Activated CD4-positive, alpha-beta T cell treated with anti-CD3 and anti-CD28 coated beads, Interleukin-2, amount 50 U/mL, for 4 hours (primary cell): ENCODE measurements at places on chromosomes 6 and 20.

- no peak for DNase-seq
Measured at GRCh38 chr6:7204726-7205125, 97.0 kb downstream of the RREB1 start.

- no peak for DNase-seq
Measured at GRCh38 chr6:35469751-35470662, 1.8 kb downstream of the RPL10A start.

DNA sequence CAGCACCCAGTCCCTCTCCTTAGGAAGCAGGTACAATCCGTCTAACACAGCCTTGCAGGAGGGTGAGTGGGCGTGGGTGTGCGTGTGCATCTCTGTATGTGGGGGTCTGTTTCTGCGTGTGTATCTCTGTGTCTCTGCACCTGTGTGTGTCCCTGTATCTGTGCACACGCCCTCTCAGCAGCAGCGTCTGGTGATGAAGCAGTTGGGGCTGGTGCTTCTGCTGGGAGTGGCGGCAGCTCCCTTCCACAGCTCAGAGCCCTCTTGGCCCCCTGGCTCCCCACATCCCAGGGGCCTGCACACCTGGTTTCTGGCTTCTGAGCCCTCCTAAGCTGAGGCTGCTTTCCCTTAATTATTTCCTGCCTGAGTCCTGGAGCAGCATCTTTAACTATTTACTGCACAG lies 49.5 kb upstream of the CCDC167 start:
- DNase-seq, result no peak

- DNase-seq, result no peak
Measured at GRCh38 chr20:23087587-23088251, 1.6 kb upstream of the CD93 start.

DNA sequence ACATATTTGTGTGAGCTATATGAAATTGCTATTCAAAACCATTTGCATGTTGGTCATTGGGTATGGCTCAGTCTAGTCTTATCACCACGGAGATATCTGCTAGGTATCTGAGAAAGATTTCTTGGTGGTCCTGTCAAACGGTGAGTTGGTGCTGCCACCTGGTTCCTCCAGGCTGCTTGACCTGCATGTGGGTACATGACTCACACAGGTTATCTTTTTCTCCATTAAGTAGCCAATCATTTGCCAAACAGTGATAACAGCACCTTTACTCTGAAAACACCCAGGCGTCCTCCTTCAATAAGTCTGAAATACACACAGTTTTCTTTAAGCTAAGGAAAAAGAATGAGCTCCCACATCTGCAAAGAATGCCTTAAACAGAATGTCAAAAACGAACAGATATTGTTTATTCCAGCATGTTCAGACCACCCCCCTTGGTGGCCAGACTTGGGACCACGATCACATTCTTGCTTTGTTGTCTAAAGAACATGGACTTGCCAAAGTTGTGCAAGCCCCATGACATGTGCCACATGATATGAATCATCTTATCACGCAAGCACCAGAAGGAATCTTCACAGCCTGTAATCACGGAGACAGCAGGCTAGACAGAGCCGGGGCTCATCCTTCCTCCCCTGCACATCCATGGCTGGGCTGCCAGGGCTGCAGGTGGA lies 200.7 kb upstream of the THBS2 start:
- DNase-seq, result no peak

DNA sequence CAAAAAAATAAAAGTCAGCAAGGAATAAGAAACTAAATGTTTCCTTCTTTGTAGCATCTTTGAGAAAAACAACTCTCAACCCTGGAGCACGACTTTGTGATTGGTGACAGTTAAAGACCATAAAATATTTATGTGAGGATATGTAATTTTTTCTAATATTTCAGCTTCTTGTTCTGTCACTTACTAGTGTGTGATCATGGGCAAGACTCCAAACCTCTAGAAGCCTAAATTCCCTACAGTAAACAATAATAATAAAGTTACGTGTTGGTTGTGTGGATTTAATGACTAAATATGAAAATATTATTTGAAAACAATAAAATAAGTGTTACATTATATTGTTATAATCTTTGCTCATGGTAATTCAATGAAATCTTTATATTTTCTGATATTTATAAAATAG lies 735.6 kb upstream of the MARCKS start:
- DNase-seq, result no peak

DNA sequence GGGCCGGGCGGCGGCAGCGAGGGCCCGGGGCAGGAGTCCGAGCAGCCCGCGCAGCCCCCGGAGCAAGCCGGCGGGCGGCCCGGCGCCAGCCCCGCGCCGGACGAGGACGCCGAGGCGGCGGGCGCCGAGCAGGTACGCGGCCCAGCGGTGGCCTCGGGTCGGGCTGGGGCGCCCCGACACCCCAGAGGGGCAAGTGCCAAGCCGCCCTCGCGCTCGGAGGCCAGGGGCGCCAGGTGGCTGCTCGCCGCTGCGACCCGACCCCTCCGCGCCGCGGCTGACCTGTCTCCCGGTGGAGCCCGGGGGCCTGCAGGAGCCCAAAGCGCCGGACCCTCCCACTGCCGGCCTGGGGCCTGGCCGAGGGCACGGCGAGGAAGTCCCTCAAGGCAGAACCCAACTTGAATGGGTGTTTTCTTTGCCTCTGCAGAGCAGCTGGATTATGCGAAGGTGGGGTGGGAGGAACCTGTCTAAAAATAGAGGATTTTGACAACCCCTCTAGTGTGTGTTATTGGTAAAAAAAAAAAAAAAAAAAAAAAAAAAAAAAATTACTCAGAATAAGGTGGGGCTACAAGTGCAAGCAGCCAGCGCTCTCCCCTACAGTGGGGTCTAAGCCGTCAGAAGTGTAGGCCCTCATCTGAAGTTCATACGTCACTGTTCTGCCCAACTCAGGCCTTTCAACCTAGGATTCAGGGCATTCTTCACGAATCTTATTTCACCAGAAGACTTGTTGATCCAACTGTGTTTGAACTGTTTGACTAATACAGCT lies 609 bp downstream of the OGFRL1 start:
- no peak for DNase-seq

DNA sequence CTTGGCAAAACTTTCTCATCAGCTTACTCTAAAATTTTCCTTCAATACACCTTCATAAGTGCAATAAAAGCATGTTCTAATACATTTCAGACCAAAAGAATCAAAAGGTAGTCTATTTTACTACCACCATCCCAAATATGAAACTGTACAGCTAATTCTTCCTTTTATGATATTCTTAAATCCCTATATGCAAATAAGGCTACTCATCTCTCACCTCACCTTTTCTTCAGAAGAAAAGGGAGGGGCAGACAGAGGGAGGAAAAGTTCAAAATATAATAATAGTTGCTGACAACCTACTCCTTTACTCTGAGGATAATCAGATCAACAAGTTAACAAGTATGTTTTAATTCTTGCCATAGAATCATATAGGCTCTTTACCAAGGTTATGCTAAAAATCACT lies 7.4 kb downstream of the C6orf120 start:
- DNase-seq, result no peak

- DNase-seq, result no peak
Measured at GRCh38 chr20:23126281-23127061, 40.3 kb upstream of the CD93 start.

DNA sequence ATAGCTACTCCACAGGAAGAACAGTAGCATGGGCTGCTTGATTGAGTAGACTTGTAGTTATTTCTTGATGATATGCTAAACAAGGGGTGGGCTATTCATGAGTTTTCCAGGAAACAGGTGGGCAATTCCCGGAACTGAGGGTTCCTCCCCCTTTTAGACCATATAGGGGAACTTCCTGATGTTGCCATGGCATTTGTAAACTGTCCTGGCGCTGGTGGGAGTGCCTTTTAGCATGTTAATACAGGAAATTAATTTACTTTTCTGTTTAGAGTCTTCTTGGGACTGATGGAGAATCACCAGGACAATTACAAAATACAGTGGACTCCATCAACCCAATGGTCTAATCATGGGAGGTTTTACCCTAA lies 22.7 kb downstream of the CYP24A1 start:
- DNase-seq, result no peak

- no peak for DNase-seq
Measured at GRCh38 chr6:37242429-37243052, 15.0 kb upstream of the TBC1D22B start.

- no peak for DNase-seq
Measured at GRCh38 chr6:36613200-36613995, 19.2 kb downstream of the SRSF3 start.

DNA sequence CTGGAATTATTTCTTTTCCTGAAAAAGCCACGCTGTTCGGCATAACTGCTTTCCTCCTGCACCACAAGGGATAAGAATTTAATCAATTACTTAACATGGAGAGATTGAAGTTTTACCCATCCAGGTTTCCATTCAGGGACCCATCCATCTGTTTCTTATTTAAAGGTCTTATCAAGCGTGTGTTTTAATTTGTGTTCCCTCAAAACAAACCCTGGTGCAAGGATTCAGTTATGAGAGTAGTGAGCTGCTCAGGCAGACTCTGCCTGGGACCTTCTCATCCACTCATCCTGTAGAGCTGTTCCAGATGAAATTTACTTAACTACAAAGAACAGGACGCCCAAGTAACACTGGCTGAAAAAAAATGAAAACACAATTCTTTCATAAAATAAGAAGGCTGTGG lies 97.8 kb downstream of the BANF2 start:
- no peak for DNase-seq

- no peak for DNase-seq
Measured at GRCh38 chr20:38766071-38766470, 17.8 kb downstream of the ACTR5 start.

GRCh38 chr20:38764567-38765318 lies 16.5 kb downstream of the ACTR5 start:
- peak; percentile 25 for DNase-seq

GRCh38 chr6:24646771-24647170 lies 780 bp upstream of the KIAA0319 start:
- DNase-seq, result no peak

GRCh38 chr20:32527447-32528055 lies 57.6 kb downstream of the NOL4L start:
- DNase-seq, result no peak

DNA sequence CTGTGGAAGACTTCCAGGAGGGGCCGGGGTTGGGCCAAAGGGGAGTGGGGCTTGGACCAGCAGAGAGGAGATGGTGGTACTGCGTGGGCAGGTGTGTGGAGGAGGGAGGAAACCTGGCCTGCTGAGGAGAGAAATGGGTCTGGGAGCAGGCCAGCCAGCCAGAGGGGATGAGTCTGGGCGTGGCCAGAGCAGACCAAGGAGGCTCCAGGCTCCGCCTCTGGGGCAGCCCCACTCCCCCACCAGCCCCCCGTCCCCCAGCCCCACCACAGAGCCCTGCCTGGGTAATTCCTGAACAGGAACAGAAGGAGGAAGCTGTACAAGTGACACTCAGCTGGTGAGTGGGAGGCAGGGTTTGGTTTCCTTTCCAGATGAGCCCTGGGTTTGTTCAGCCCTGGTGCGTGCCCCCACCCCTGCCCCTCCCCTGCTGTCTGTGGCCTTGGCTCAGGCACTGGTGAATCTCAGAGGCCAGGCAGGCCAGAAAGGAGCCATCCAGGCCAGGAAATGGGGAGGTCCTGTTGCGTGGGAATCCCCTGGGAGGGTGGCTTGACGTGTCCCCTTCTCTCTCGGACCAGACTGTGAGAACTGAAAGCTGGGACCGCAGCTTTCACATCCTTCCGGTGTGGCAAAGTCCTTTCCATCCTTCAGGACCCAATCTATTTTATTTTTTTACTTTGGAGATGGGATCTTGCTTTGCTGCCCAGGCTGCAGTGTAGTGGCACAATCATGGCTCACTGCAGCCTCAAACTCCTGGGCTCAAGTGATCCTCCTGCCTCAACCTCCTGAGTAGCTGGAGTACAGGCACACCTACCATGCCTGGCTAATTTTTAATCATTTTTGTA lies 9.4 kb upstream of the SRC start:
- DNase-seq, result peak; percentile 21

GRCh38 chr20:38108438-38108985 lies 56.6 kb downstream of the TGM2 start:
- DNase-seq, result no peak

- DNase-seq, result no peak
Measured at GRCh38 chr6:63882208-63882607, 246.6 kb downstream of the PHF3 start.

DNA sequence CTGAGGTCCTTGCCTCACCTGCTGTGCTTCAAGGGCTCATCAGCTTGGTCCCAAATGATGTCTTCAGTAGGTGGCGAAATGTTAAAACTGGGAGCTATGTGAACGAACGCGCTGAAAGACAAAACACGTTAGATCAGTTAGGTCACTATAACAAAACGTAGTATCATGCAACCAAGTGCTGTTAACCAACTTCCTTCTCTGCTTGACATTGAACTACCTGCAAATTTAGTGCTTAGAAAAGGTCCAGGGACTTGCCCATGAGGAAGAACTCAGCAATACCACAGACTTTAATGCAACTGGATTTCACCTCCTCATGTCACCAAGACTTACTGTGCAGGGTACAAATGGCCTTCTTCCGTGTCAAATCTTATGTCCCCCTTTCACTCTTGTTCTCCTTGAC lies 24.8 kb downstream of the BACH2 start:
- DNase-seq, result no peak

DNA sequence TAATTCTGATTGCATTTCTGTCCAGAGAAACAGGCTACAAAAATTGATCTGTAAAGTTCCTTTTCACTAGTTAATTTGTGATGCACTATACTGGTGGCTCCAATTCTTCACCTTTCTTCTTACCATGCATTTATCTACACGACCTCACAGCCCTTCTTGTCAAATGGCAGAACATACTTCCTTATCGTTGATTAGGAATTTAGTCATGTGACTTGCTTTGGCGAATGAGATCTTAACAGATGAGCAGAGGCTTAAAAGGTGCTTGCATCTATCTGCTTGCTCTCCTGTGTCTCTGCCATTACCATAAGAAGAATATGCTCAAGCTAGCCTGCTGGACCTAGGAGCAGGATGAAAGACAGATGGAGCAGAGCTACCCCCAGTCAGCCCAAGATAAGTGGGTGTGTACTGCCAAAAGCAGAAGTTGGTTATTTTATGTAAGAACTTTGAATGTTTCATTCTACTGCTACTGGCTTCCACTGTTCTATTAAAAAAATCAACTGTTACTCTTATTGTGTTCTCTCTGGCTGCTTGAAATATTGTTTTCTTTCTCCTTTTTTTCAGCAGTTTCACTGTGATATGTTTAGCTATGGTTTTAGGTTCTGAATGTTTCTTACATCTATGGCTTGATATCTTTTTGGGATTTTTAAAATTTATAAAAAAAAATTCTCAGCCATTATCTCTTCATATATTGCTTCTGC lies 40.2 kb upstream of the RBM24 start:
- no peak for DNase-seq

DNA sequence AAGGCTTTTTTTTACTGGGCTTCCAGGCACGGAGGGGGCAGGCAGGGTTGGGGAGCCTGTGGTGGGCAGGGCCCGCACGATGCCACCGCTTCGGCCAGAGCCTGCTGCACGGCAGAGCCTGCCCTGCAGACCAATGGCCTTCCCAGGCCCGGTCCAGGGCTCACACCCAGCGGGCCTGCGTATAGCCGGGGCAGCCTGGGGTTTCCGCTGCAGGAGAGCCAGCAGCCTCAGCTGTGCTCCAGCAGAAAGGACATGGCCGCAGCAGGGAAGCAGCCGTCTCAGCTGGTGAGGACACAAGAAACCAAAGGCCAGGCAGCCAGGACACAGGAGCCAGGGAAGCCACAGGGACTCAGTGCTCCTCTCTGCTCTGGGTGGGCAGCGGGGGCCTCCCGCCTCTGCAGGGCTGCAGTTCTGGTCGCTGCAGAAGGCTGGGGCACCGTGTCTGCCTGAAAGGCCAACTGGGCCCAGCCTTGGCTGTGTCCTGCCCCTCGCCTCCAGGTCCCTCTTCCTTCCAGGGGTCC lies 90.6 kb downstream of the TTLL2 start:
- no peak for DNase-seq
